ENCODE measurements at places on chromosomes 6 and 20. TPM values are rescaled to one million over a fixed set of nuclear protein-coding genes. Genes with fewer than 3 reads are reported as not detected.

Gene ZNF391
- total RNA-seq, result 0.22 TPM

Gene FHL5
- not detected for total RNA-seq

Gene CCN6
- total RNA-seq, result not detected

Gene BEND3
- 1.3 TPM for total RNA-seq

Gene SGK2
- not detected for total RNA-seq

Gene EDN3
- not detected for total RNA-seq

Gene LKAAEAR1
- 0.20 TPM for total RNA-seq

Gene SYNGAP1
- 1.3 TPM for total RNA-seq

Gene MLN
- not detected for total RNA-seq

Gene SYNDIG1
- not detected for total RNA-seq

Gene CLVS2
- total RNA-seq, result not detected

Gene OR2H1
- not detected for total RNA-seq

Gene ROMO1
- total RNA-seq, result 284 TPM

Gene SNRNP48
- 7.6 TPM for total RNA-seq

Gene GPR6
- not detected for total RNA-seq

Gene SIRPD
- total RNA-seq, result not detected

Gene GLP1R
- not detected for total RNA-seq

Gene ELOVL5
- 67.6 TPM for total RNA-seq

Gene VSX1
- not detected for total RNA-seq

Gene APCDD1L
- not detected for total RNA-seq

Gene SLC18B1
- total RNA-seq, result 5.4 TPM

Gene BTBD3
- total RNA-seq, result 41.6 TPM

Gene CHRNA4
- total RNA-seq, result not detected

Gene RSPH3
- total RNA-seq, result 3.6 TPM

Gene RNASET2
- 8.1 TPM for total RNA-seq

Gene ALDH8A1
- total RNA-seq, result 0.20 TPM

Gene INSM1
- not detected for total RNA-seq

Gene TREM1
- not detected for total RNA-seq

Gene TAF8
- total RNA-seq, result 16.9 TPM

Gene CFB
- 0.60 TPM for total RNA-seq

Gene LHFPL5
- total RNA-seq, result not detected

Gene FGD2
- not detected for total RNA-seq

Gene TREML2
- not detected for total RNA-seq

Gene EPHA7
- total RNA-seq, result under 0.01 TPM

Gene MICA
- 31.4 TPM for total RNA-seq

Data from lung microvascular endothelial cell (primary cell).